AG09309 (cell line): ENCODE measurements at places on chromosomes 5 and 9.

GRCh38 chr5:132054031-132054696 is 6.3 kb upstream of the IL3 start:
- no peak for DNase-seq

DNA sequence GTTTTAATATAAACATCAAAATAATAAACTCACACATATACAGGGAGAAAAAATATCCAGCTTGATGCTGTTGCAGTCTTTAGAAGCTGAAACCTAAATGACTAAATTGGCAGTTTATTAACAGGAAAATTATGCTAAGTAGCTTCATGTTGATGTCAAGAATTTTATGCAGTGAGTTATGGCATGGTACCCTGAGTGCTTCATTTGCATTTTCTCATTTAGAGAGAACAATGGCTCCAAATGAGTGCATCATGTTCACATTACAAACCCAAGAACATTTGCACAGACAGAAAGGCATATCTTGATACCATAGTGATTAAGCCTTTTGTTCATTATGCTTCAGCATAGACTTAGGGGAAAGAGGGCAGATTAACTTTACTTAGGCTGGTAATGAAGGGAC is 102.9 kb upstream of the FSTL4 start:
- no peak for DNase-seq

DNA sequence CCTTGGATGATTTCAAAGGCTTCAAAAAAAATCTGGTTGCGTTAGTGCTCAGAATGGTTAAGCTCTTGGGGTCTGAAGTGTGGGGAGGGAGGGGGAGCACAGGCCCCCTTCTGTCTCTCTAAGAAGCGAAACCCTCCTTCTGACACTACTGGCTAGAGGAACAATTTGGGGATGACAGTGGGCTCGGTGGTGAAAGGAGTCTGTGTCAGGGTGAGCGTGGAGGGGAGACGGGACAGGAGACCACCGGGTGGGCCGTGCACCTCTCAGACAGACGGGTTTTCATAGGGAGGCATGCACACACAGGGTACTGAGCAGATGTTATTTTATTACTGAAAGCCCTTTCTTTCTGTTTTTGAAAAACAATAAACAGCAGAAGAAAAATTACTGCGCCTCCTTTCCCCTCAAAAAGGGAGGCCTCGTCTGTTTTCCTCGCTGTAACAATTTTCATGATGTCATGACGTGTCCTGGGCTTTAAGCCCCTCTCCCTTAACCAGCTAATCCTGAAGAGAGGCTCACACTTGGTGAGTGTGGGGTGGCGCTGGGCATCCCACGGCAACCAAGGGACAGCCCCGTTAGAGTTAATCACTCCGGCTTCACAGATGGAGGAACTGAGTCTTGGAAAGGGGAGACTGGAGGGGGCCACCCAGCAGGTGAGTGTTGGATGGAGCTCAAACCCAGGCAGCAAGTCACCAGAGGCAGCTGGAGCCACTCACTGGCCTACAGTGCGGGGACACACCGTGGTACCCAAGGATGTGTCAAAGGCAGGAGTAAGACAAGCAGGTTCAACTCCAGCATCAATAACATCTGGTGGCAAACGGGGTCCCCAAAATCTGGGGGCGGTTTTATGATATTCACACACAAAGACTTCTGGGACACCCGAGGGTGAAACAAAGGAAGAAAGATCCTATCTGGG is 53.4 kb downstream of the PTCH1 start:
- no peak for DNase-seq

- no peak for DNase-seq
Observed at GRCh38 chr5:164332349-164333196, 827.2 kb downstream of the MAT2B start.

DNA sequence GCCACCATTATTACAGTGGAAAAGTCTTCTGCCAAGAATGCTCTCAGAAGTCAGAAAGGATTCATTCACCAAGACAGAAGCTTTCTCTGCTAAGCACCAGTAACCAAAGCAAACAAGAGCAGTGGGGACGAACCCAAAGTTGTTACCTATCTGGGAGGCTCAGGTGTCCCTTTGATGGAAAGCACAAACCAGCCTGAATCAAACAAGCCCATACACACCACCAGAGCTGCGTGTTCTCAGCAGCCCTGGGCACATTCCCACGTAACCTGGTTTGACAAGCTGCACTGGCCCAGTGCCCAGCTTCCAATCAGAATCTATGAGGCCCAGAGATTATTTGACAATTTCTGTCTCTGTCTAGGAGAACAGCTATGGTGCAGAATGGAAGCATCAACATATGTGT is 252.6 kb downstream of the ACTL7B start:
- DNase-seq = no peak

- no peak for DNase-seq
Observed at GRCh38 chr5:37771203-37771611, 68.6 kb downstream of the GDNF start.

GRCh38 chr5:38562444-38563210 is 6.2 kb upstream of the LIFR start:
- DNase-seq = no peak

GRCh38 chr5:81242906-81243436 is 9.8 kb downstream of the CKMT2 start:
- no peak for DNase-seq

GRCh38 chr9:136052991-136053756 is 41.9 kb downstream of the NACC2 start:
- no peak for DNase-seq

DNA sequence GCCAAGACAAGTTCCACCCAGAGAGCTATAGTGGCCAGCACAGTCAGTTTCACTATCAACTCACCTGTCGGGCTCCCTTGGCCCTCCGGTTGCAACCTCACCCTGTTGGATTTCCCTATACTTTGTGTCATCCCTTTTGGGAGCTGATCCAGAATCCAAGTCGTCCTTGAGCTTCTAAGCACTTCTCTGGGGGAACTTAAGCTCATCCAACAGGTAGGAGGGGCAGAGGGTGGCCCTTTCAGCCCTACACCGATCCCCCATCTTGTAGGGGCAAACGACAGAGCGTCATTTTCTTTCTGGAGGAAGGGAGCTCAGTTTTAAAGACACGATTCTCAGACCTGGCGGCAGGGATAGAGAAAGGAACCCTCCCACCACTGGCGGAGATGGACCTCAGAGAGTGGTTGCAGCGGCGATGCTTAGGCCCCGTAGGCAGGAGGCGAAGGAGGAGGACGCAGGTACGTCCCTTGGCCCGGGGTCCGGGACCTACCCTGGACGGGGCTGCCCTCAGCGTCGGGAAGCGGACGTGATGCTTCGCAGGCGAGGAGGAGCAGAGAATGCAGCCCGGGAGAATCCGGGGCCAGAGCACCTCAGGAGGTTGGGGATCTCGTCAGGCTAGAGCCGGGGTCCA is 519 bp downstream of the ZER1 start:
- no peak for DNase-seq

GRCh38 chr5:132428147-132428482 is 58.6 kb downstream of the SLC22A5 start:
- DNase-seq = no peak

DNA sequence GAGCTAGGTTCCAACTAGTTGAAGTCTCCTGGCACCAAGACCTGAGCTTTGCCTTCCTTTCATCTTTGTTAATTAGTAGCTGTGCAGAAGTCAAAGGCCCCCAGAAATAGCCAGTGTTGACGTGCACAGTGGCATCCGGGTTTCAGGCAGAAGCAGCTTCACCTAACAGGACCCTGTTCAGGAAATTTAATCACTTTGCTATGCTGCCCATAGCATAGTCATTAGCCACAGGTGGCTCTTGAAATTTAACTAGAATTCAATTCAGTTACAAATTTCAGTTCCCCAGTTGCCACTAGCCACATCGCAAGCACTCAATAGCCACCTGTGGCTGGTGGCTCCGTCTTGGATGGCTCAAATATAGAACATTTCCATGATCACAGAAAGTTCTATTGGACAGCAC is 179.1 kb downstream of the GOLPH3 start:
- no peak for DNase-seq

- no peak for DNase-seq
Observed at GRCh38 chr9:101479338-101480030, 43.9 kb upstream of the ALDOB start.

DNA sequence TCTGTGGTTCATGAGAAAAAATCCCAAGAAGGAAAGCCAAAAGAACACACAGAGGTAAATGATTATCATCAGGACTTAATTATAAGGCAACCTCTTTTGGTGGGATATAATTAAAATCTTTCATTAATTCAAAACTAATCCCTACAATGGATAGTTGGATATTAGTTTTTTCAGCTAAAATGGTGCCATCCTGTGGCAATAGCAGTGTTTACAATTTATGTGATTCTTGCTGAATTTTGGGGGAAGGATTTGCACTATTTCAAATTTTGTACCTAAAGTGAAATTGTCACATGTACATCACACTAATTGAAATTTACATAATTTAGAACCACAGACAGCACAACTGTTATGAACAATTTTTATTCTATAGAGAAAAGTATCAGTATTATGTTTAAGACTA is 67.0 kb downstream of the CAST start:
- DNase-seq = no peak

DNA sequence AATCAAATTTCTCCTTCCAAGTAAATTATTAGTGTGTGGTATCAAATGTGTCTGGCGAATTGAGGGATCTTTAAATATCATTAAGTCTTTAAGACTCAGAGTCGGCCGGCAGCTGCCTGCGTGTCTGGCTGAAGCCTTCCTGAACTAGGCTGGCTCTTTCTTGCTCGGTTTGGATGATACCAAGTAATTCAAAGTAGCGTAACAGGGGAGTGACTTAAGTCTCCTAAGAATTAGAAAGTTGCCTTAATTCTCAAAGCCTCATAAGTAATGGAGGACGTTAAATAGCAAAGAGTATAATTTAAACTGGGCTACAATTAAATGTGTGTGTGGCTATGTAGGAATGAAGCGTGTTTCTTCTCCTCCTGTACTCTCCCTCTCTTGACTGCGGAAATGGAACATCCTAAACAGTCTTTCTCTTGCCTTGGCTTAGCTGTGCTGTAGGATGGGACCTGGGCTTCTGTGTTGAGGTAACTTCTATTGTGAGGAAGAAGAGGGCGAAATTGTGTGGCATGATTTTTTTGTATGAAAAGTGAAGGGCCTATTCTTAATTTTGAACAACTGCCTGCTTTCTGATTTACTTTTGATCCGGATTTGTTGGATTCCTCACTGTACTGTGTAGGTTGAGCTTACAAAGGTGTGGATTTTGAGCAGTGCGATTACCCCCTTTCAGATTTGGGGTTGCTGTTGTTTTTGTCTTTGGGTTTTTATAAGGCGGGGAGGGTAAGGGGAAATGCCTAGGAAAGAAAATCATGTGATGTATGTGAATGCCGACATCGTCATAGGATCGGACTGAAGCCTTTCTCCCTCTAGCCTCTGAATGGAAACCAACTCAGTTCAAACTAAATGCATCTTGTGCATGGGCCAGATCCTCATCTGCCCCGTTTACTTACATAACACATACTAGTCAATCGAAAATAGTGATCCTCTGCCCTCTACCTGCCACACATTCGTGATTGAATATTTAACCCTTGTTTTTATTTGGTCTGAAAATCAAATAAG is 29.9 kb downstream of the CPEB4 start:
- peak; percentile 68 for DNase-seq

DNA sequence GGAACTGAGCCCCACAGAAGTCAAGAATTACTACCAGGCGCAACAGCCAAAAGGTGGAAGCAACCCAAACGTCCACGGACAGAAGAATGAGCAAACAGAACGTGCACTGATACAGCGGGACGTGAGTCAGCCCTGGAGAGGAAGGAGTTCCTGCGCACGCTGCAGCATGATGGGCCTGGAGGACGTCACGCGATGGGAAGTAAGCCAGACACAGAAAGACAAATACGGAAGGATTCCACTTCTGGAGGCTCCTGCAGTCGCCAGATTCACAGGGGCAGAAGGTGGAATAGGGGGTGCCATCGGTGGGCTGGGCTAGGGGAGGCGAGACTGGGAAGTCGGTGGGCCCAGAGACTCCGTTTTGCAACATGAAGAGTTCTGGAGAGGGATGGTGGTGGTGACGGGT is 80.3 kb upstream of the PHYKPL start:
- no peak for DNase-seq

DNA sequence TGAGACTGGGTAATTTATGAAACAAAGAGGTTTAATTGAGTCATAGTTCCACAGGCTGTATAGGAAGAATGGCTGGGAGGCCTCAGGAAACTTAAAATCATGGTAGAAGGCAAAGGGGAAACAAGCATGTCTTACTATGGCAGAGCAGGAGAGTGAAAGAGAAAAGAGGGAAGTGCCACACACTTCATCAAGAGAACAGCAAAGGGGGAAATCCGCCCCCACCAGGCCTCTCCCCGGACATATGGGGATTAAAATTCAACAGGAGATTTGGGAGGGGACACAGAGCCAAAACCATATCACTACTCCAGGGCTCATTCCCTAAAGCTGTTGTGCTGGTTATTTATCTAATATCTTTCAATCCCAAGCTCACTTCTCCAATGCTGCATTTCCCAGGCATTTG is 50.2 kb upstream of the NR3C1 start:
- no peak for DNase-seq

- DNase-seq = peak; percentile 89
Observed at GRCh38 chr9:15735083-15735857, 182.4 kb downstream of the CCDC171 start.

DNA sequence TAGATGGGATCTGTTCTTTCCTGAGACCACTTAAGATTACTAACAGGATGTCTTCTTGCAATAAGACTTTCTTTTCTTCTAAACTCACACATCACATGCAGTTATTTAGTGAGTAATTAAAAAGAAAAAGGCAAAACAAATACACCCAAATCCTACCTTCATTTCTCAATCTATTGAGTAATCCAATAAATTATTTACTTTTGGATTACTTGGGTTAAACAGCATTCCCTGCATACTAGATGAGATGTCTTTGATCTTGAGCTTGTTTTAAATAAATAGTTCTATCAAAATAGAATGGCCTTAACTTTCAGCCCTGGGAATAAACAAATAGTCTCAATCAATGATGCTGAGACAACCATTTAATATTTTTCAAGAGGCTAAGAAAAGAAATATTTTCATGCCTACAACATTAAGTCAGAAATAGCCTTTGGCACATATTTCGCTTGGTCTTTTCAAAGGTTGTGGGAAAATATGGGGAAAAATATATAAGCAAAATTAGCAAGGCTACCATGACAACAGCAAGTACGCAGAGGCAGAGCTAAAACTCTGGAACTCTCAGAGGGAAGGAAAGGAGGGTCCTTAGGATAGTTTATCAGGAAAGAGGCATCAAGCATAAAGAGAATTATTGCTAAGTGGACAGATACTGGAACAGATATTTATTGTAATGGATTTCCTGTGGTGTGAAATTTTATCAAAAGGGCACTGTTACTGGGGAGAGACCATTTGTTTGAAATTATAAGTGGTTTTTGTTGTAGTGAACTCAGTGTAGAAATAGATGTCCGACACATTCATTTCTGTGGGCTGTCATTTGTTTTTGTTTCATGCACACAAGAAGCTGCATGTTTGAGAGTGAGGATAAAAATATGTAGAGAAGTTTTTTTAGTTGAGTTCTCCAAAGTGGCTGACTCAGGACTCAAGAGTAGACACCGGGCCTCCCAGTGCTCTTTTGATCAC is 70.2 kb upstream of the CDH6 start:
- no peak for DNase-seq

GRCh38 chr5:58043032-58043945 is 416.6 kb downstream of the PLK2 start:
- no peak for DNase-seq

GRCh38 chr5:26942481-26942880 is 95.9 kb downstream of the CDH9 start:
- no peak for DNase-seq
